Central memory CD8-positive, alpha-beta T cell (primary cell): ENCODE measurements at places on chromosomes 7 and 10.

DNA sequence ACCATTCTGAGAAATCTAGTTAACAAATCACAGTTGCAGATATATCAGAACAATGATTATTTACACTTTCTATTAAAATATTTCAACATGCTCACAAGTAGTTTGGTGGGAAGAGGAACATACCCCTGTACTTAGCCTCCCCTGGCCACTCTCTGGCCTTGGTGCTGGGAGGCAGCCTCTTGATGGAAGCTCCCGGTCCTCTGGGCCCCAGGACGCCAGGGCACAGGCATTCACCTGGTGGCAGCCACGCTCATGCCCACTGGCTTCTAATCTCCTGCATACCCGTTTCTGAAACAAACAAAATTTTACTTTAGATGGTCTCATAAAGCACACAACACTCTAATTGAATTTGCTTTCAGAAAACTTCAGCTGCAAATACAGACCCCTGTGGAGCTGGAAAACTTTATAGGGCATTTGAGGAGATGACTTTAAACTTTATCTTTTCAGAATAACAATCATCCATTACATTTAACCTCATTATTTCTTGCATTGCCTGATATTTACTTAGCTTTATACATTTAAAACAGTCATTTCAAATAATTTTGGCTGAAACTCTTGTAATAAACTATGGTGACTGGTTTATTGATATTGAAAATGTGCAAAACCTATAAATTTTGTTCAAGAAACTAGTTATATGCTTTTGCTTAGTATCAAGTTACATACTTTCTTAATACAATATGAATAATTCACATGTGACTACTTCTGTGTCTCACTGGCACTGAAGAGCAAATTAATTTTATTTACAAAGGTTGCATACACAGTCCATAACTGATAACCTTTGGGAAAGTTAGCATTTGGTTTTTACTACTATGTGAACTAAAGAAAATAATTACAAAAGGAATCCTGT lies 30.8 kb downstream of the C10orf143 start:
- no peak overlapping the region for H3K27ac ChIP-seq
- no peak for DNase-seq
- H3K27me3 ChIP-seq = no peaks in the 10 kb centered on the region
- H3K36me3 ChIP-seq = peaks cover 6% of the 10 kb centered on the region
- no peaks in the 10 kb centered on the region for H3K4me1 ChIP-seq

DNA sequence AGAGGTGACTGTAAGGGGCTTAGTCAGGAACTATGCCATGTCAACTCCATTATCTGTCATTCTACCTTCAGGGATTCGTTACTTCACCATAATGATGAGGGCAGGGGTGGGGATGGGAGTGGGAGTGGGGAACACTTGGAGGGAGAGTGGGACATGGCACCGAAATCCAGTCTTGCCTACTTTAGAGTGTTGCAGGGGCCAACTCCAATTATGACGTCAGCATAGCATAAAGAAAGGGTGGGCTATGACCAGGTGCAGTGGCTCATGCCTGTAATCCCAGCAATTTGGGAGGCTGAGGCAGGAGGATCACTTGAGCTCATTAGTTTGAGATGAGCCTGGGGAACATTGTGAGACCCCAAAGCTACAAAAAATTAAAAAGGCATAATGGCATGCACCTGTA lies 512.2 kb downstream of the GATA3 start:
- no peak overlapping the region for H3K4me3 ChIP-seq
- no peak for DNase-seq
- no peaks in the 10 kb centered on the region for H3K36me3 ChIP-seq
- H3K27me3 ChIP-seq = peaks cover 75% of the 10 kb centered on the region

- H3K27ac ChIP-seq = no peak overlapping the region
- DNase-seq = no peak
- peaks cover 9% of the 10 kb centered on the region for H3K27me3 ChIP-seq
- H3K36me3 ChIP-seq = no peaks in the 10 kb centered on the region
- no peak overlapping the region for H3K4me3 ChIP-seq
- no peaks in the 10 kb centered on the region for H3K4me1 ChIP-seq
These were observed 21.1 kb downstream of the UNC5B start for GRCh38 chr10:71233482-71233892.

GRCh38 chr10:80108576-80109239 lies 23.8 kb upstream of the PLAC9 start:
- no peak overlapping the region for H3K4me3 ChIP-seq
- no peak for DNase-seq
- peaks cover 2% of the 10 kb centered on the region for H3K36me3 ChIP-seq
- peaks cover 17% of the 10 kb centered on the region for H3K4me1 ChIP-seq

DNA sequence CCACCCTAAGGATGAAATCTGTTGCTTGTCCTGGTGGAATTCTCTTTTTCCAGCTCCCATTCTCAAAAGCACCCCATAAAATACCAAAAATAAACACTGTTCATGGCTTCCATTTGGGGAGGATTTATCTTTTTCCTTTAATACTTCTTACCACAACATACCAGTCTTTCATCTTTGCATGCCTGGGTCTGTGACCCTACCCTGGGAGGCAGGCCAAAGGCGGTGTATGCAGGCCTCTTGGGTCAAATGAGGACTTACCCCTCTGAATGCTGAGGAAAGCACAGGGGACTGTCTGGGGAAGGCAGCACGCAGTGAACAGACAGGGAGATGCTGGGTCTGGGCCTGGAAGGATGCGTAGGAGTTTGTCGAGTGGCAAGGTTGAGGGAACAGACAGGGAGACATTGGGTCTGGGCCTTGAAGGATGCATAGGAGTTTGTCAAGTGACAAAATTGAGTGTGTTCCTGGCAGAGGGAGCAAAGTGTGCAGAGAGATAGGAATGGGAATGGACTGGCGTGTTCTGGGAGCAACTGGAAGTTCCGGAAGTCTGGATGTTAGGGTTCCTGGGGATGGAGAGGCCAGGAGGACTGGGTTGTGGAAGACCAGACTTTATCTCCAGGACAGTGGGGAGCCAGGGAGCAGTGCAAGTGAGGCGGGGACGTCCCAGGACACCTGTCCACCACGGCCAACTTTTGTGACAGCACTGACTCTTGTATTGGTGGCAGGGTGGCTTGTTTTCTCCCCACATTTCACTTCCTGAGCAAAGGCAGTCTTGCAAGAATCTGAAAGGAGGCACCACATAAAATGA lies 40.8 kb downstream of the MYL10 start:
- no peak overlapping the region for H3K27ac ChIP-seq
- H3K27me3 ChIP-seq = peaks cover 2% of the 10 kb centered on the region
- H3K4me1 ChIP-seq = no peaks in the 10 kb centered on the region
- H3K36me3 ChIP-seq = no peaks in the 10 kb centered on the region

DNA sequence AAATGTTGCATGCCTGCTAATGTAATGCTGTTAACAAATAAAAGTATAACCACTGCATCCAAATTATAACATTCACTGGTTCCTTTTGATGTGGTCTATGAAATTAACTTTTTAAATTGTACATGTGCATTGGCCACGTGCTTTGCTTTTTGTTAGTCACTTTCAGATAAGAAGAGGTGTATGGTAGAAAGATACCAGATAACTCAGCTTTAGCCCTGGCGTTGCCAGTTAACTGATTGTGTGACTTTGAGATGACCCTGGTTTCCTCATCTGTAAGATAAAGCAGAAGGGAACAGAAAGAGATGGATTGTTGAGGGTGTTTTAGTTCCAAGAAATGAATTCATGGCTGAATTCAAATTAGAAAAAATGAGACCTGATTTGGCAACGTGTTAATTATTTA lies 1.9 kb upstream of the TRDMT1 start:
- peaks cover 43% of the 10 kb centered on the region for H3K4me1 ChIP-seq
- H3K36me3 ChIP-seq = peaks cover 25% of the 10 kb centered on the region
- DNase-seq = no peak
- no peak overlapping the region for H3K4me3 ChIP-seq
- H3K27me3 ChIP-seq = no peaks in the 10 kb centered on the region

DNA sequence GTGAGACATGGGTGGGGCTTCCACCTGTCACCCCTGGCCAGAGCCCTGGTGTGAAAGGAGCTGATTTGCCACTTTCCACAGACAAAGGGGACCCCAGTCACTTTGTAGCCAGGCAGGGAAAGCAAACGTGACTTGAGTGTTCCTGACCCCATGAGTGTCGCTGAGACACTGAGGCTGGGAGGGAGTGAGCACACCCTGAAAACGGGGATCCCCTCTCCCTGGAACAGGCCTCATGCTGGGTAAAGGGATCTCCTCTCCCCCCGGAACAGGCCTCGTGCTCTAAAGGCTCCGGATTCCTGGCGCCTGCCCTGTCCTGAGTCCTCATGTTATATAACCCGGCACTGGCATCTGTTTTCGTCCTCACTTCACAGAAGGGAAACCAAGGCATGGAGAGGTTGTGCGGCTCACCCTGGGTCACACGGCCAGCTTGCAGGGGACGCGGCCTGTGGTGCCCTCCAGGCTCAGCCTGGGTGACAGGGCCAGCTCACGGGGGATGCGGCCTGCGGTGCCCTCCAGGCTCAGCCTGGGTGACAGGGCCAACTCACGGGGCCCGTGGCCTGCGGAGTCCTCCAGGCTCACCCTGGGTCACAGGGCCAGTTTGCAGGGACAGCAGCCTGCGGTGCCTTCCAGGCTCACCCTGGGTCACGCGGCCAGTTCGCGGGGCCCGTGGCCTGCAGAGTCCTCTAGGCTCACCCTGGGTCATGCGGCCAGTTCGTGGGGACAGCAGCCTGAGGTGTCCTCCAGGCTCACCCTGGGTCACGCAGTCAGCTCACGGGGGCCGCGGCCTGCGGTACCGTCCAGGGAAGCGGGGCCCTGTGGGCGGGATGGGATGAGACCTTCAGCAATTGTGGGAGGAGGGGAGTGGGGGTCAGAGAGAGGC lies 104.7 kb downstream of the PDGFA start:
- H3K27me3 ChIP-seq = no peaks in the 10 kb centered on the region
- H3K4me3 ChIP-seq = no peak overlapping the region
- no peak overlapping the region for H3K27ac ChIP-seq
- DNase-seq = no peak
- H3K36me3 ChIP-seq = peaks cover 2% of the 10 kb centered on the region

GRCh38 chr7:33351709-33352108 lies 222.3 kb downstream of the BBS9 start:
- no peaks in the 10 kb centered on the region for H3K27me3 ChIP-seq
- no peak for DNase-seq
- no peaks in the 10 kb centered on the region for H3K4me1 ChIP-seq
- H3K4me3 ChIP-seq = no peak overlapping the region
- peaks cover 12% of the 10 kb centered on the region for H3K36me3 ChIP-seq

DNA sequence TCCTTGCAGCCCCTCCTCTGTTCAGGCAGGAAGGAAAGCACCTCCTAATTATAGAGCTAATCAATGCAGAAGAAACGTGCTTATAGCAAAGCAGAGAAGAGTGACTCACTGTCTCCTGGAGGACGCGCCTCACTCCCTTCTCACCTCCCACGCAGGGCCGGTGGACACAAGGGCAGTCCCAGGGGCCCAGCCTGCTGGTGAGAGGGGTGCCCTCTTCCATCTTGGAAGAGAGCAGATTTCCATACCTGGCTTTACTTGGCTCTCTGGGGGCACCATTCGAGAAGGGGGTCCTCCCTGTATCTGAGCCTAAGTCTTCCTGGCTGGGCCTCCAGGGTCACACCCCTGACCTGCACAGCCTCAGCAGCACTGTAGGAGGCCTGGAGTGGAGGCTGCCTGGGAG lies 55.8 kb downstream of the RASGEF1A start:
- H3K36me3 ChIP-seq = no peaks in the 10 kb centered on the region
- no peak overlapping the region for H3K4me3 ChIP-seq
- DNase-seq = no peak
- no peaks in the 10 kb centered on the region for H3K27me3 ChIP-seq
- peaks cover 25% of the 10 kb centered on the region for H3K4me1 ChIP-seq

- peak overlapping the region; percentile 36 for H3K4me3 ChIP-seq
- H3K36me3 ChIP-seq = no peaks in the 10 kb centered on the region
- no peak overlapping the region for H3K27ac ChIP-seq
- peaks cover 70% of the 10 kb centered on the region for H3K27me3 ChIP-seq
- H3K4me1 ChIP-seq = peaks cover 21% of the 10 kb centered on the region
- no peak for DNase-seq
These were observed 24.8 kb downstream of the JCAD start for GRCh38 chr10:30034433-30035137.
